ENCODE measurements at places on chromosomes 4 and X.

- peak; percentile 14 for DNase-seq
Observed at GRCh38 chr4:54539500-54540029, 118.2 kb upstream of the KIT start.

DNA sequence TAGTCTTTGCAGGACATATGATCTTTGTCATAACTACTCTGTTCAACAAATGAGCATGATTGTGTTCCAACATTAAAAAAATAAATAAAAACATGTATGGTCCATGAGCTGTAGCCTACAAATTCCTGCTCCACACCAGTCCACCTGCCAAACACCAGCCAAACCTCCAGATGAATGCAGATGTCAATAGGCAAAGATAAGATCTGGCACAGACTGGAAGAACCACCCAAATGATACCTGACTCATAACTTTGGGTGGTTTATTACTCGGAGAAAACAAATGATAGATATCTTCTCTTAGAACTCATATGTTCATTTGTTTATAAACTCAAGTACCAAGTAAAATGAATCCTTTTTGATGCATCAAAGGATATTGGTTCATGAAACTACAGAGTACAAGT, 425.1 kb downstream of the GBA3 start:
- DNase-seq = no peak

GRCh38 chr4:37601531-37601930, 84.6 kb downstream of the RELL1 start:
- DNase-seq = peak; percentile 10

GRCh38 chr4:112545346-112545745, 29.4 kb upstream of the NEUROG2 start:
- DNase-seq = no peak

DNA sequence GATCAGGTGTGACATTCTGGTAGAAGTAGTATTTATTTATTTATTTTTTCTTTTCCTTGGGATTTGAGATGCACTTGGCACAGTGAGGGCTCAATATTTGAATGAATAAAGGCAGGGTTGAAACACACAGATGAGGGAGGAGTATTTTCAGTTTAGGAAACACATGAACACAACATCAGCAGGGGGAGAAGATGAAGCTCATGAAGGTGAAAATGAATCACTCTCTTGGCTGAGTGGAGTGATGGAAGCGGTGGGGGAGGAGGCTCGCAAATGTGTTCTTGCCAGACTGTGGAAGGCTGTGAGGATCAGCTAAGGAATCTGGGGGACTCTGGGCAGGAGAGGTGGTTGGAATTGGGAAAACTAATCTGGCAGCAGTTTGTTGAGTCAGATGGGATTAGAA, 55.3 kb downstream of the ARHGAP10 start:
- no peak for DNase-seq

- no peak for DNase-seq
Observed at GRCh38 chr4:20925176-20925575, 224.9 kb downstream of the PACRGL start.

- DNase-seq = no peak
Observed at GRCh38 chr4:14049946-14050345, 422.4 kb upstream of the BOD1L1 start.

DNA sequence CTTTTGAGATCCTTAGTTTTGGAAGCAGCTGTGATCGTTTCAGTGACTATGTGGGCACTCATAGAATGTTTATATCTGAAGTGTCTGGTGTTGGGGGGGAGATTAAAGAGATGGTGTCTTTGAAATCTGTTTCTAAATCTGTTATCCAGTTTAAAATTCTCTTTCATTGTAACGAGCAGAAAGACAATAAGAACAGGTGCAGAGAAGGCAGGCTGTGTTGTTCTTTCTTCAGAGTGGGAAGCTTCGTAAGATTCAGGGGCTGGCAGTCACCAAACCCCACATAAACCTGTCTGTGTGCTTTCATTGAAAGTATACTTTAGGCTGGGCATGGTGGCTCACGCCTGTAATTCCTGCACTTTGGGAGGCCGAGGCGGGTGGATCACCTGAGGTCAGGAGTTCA, 16.3 kb upstream of the DHRSX start:
- DNase-seq = no peak

- DNase-seq = no peak
Observed at GRCh38 chr4:84366161-84366560, 132.9 kb downstream of the NKX6-1 start.

DNA sequence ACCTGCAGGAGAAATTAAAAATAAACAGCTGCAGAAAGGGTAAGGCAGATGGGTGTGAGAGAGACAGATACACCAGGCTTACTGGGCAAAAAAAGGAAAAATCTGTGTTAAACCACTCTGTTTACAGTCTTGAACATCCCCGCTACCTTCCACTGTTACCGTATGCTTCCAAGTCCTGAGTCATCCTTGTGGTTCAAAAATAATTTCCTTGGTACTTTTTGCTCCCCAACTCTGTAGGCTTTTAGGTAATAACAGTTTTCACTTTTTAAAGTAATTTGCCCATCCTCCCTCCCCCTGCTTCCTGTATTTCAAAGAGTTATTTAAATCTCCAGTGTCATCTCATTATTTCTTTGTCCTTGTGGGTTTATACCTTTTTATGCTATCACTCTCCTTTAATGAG, 210.1 kb upstream of the FAT4 start:
- DNase-seq = no peak

DNA sequence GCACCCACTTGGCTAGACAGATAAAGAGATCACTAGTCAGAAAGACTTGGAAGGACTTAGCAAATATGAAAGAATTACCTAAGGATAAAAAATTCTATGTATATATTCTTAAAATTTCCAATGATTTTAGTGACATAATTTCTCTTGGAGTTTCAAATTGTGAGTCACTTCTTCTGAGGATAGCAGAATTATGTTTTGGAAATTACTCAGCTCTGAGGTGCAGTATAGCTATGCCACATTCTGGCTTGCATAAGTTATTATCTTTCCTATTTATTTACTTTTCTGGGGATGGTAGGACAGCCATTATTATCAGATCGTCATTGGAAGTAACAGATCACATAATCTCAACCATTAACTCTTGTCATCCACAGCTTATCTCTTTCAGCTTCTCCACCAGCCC, 853.5 kb downstream of the TRIML1 start:
- DNase-seq = no peak

DNA sequence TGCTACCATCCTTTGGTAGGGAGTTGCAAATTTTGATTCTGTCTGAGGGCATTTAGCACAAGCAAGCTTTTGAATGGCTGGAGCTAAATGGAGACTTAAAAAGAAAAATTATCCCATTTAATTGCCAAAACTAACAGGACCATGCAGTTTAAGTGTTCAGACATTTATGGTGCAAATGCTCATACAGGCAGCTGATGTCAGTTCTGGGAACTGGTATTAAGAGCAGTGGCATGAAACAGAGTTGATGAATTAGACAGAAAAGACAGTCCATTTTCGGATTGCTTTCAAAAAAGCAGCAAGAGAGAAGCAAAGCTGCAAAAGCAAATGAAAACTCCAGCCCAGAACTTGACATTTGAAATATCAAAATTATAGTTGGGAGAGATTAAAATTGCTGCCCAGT, 1.3 kb downstream of the SCRG1 start:
- DNase-seq = no peak

- no peak for DNase-seq
Observed at GRCh38 chr4:155809835-155810234, 51.0 kb downstream of the GUCY1B1 start.

GRCh38 chr4:3059943-3060342, 14.4 kb downstream of the HTT-AS start:
- no peak for DNase-seq

- DNase-seq = no peak
Observed at GRCh38 chr4:177214935-177215334, 94.7 kb upstream of the NEIL3 start.

- no peak for DNase-seq
Observed at GRCh38 chrX:23195761-23196160, 138.9 kb upstream of the PTCHD1 start.
